ENCODE measurements at places on chromosomes 1 and 21.

DNA sequence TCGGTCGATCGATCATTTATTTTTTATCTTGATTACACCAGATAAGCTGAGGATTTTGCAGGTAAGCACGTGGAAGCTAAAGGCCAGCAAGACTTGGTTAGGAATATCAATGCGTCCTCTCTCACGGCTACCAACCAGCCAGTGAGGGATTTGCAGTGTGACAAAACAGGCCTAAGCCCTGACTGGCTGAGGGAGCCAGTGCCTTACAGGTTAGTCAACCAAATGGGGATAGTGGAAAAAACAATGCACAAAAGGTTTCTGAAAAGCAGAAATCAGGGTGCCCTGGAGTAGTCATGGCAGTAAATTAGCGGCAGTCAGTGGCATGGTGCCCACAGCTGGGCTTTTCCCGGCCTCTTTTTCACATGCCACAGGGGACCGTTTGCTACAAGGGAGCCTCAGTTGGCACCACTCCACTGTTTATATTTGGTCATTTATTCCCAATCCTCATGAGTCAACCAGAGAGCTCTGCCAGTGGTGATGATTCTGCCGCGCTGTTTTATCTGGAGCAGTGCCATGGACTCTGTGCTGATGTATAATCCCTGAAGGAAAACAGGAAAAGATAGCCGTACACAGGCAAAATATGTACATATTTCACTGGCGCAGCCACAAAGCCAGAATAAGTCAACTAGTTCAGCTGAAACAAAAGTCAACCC lies 167.6 kb downstream of the RHOU start:
- no peaks in the 10 kb centered on the region for H3K36me3 ChIP-seq
- peaks cover 11% of the 10 kb centered on the region for H3K4me1 ChIP-seq
- H3K27ac ChIP-seq = 0 out of 2 replicates have a peak overlapping the region, but pooled peaks have one; percentile 14

GRCh38 chr1:2290171-2290578 lies 62.1 kb downstream of the SKI start:
- no peaks in the 10 kb centered on the region for H3K27me3 ChIP-seq
- DNase-seq = no peak
- H3K4me1 ChIP-seq = peaks cover 51% of the 10 kb centered on the region
- no peaks in the 10 kb centered on the region for H3K36me3 ChIP-seq

DNA sequence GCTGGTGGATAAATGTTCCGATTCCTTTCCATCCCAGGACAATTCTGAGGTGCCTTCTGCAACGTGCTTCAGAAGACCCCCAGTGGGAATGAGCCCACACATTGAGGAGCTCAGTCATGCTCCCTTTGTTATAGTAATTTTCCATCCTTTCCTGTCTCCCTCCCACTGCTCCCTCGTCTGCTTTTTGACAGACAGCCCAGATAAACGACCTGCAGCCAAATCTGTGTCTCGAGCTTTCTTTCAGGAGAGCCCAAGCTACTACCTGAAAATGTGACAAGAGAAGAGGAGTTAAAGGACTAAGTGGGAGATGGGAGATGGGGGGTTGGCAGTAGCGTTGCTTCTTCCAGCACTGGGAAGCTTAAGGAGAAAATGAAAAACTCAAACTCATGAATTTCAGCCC lies 65.9 kb upstream of the LRRN2 start:
- H3K27me3 ChIP-seq = peaks cover 38% of the 10 kb centered on the region
- H3K27ac ChIP-seq = no peak overlapping the region
- no peak overlapping the region for H3K4me3 ChIP-seq
- H3K36me3 ChIP-seq = no peaks in the 10 kb centered on the region
- DNase-seq = no peak

DNA sequence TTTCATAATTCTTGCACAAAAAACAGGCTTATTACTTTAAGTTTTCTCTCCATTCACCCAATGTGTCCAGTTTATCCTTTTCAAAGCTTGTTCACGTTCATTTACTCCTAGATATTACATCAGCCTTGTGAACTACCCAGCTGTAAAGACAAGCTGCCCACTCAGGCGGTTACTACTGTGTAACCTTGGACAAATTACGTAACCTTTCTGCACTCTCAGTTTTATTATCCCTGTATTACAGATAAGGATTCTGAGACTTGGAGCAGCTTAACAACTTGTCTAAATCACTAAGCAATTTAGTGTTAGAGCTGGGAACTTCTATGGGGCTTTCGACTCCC lies 20.5 kb upstream of the LPAR3 start:
- H3K27ac ChIP-seq = no peak overlapping the region
- no peaks in the 10 kb centered on the region for H3K4me1 ChIP-seq
- H3K4me3 ChIP-seq = no peak overlapping the region
- no peaks in the 10 kb centered on the region for H3K36me3 ChIP-seq
- peak; percentile 32 for DNase-seq

DNA sequence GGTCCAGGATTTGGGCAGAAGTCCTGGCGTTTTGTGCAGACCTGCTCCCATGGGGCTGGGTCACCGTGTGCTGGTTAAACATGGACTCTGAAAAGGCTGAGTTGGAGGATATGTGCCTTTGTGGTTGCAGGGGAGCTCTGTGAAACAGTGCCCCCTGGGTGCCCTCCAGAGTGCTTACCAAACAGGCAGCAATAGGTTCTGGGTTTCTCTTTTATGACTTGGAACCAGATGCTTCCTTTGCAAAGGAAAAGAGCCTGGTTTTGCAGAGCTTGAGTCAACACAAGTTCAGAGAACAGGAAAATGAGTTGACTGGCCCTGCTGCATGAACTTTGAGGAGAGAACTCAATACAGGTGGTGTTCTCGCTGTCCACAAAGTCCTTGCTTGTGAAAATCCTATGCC lies 288.9 kb downstream of the TM2D1 start:
- no peak overlapping the region for H3K27ac ChIP-seq
- H3K4me3 ChIP-seq = no peak overlapping the region
- no peaks in the 10 kb centered on the region for H3K4me1 ChIP-seq
